ENCODE measurements at places on chromosomes 12 and 14. TPM values are rescaled to one million over a fixed set of nuclear protein-coding genes. Genes with fewer than 3 reads are reported as not detected.

ADAM21 gene
- total RNA-seq, result not detected

SERPINA9 gene
- not detected for total RNA-seq

SLC17A8 gene
- total RNA-seq, result not detected

AVPR1A gene
- total RNA-seq, result not detected

KLRK1 gene
- total RNA-seq, result not detected

TWF1 gene
- 80.7 TPM for total RNA-seq

CLECL1 gene
- not detected for total RNA-seq

Data from A549 treated with CpdA at 1 μM for 4 hours (cell line).